ENCODE measurements at places on chromosomes 1 and 21. TPM values are rescaled to one million over a fixed set of nuclear protein-coding genes. Genes with fewer than 3 reads are reported as not detected.

The VASH2 gene
- total RNA-seq, result 0.17 TPM

The TMPRSS2 gene
- not detected for total RNA-seq

The MCOLN3 gene
- 0.14 TPM for total RNA-seq

The KRTAP15-1 gene
- not detected for total RNA-seq

The IQGAP3 gene
- total RNA-seq, result not detected

The SEC16B gene
- not detected for total RNA-seq

The OPTC gene
- not detected for total RNA-seq

The LDLRAD1 gene
- total RNA-seq, result not detected

The MRPL9 gene
- 164 TPM for total RNA-seq

The FCGR1A gene
- not detected for total RNA-seq

The CDCA8 gene
- 0.25 TPM for total RNA-seq

The ERI3 gene
- total RNA-seq, result 20.7 TPM

The RIMKLA gene
- not detected for total RNA-seq

The OR2L5 gene
- not detected for total RNA-seq

The SPRR1B gene
- total RNA-seq, result not detected

The FCRL5 gene
- total RNA-seq, result not detected

The APOBEC4 gene
- total RNA-seq, result not detected

The PTPRU gene
- total RNA-seq, result 0.56 TPM

The AKR7A3 gene
- total RNA-seq, result 0.84 TPM

The C1orf50 gene
- total RNA-seq, result 23.1 TPM

The NUP133 gene
- 45.3 TPM for total RNA-seq

The TSPEAR gene
- not detected for total RNA-seq

The LCE3D gene
- not detected for total RNA-seq

The FAM72A gene
- total RNA-seq, result 1.2 TPM

The HPCA gene
- total RNA-seq, result not detected

The ANGPTL3 gene
- not detected for total RNA-seq

The MYBPH gene
- total RNA-seq, result not detected

The SELL gene
- total RNA-seq, result 216 TPM

The KCNJ10 gene
- total RNA-seq, result not detected

The PRRX1 gene
- total RNA-seq, result not detected

The IGSF9 gene
- total RNA-seq, result not detected

The RIPPLY3 gene
- not detected for total RNA-seq

The SLAMF7 gene
- total RNA-seq, result 0.78 TPM

The EPHA10 gene
- not detected for total RNA-seq

The FAAP20 gene
- 53.1 TPM for total RNA-seq

The RGS8 gene
- total RNA-seq, result not detected

The WNT4 gene
- not detected for total RNA-seq

The MEX3A gene
- total RNA-seq, result 0.36 TPM

The GNL2 gene
- total RNA-seq, result 43.4 TPM

The CNIH3 gene
- 1.8 TPM for total RNA-seq

The HCRTR1 gene
- not detected for total RNA-seq

The HTR6 gene
- 2.1 TPM for total RNA-seq

Data from CD4-positive, alpha-beta T cell (primary cell).